ENCODE measurements at places on chromosomes 7 and 10.
A peak's percentile ranks its signal among the peaks of the same experiment; 100 is the strongest.

DNA sequence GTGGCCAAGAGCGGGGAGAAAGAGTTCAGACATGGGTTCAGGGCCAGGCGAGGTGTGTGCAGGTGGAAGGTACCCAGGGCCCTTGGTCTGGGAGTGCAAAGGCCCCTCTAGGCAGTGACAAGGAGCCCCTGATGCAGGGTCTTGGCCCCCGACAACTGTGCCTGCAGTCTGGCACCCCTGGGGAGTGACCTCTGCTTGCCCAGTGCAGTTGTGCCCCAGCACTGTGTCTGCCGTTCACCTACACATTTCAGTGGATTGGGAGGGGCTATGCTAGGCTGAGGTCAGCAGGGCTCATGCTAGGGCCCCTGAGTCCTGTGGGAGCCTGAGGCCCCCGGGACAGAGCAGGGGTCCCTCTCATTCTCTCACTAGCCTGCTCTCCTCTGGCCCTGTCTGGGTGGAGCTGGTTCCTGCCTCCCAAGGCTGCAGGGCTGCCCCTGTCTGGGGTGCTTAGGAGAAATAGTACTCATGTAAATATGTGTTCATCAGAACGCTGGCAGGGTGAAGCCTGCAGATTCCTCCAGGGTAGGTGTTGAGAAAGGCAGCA is 550.4 kb downstream of the TCERG1L start:
- DNase-seq, result no peak

DNA sequence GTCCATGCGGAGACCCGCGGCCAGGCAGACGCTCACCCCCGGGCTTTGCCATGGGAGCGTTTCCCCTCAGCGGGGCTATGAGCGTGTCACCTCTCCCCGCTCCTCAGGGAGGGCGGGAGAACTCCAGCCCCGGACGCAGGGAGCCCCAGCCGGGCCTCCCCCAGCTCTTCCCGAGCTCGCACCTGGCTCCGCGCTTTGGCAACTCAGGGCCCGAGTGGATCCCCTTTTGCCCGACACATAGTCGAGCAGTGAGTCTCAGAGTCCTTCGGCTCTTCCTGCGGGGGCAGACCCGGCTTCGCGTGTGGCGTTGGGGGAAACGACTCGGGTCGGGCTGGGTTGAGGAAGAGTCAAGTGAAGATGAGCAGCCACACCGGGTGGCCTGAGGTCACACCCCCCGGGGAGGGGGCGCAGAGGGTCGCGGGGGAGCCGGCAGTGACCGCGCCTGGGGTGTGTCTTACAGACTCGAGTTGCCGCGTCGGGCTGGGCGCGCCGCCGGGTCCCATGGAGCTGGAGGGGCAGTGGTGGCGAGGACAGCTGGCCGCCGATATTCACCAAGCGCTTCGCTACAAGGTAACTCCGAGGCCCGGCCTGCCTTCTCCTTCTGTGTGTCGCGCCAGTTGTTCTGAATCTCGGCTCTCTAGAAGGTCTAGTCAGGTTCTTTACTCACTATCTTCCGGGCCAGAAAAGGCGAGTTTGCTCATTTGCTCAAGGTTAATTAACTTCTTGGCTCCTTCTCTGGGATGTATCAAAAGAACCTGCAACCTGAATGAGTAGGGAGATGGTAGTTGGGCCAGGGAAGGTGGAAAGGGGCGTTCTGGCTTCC is 721 bp downstream of the CCNJ start:
- peak; percentile 35 for DNase-seq

DNA sequence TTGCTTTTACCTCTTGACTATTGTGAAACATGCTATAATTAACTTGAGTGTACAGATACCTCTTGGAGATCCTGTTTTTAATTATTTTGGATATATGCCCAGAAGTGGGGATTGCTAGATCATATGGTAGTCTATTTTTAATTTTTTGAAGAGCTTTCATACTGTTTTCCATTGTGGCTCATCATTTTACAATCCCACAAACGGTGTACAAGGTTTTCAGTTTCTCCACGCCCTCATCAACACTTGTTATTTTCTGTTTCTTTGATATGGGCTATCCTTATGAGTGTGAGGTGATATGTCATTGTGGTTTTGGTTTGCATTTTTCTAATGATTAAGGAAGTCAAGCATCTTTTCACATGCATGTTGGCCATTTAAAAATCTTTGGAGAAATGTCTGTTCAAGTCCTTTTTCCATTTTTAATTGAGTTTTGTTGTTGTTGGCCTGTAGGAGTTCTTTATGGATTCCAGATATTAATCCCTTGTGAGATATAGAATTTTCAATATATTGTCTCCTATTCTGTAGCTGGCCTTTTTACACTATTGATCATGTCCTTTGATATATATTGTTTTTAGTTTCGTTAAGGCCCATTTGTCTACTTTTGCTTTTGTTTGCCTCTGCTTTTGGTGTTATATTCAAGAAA is 7.5 kb downstream of the AGK start:
- DNase-seq, result no peak

GRCh38 chr7:77791956-77792355 is 6.3 kb downstream of the TMEM60 start:
- DNase-seq, result no peak

- no peak for DNase-seq
Measured at GRCh38 chr10:70778267-70778924, 6.8 kb downstream of the TBATA start.

GRCh38 chr7:91165006-91165845 is 99.0 kb upstream of the FZD1 start:
- DNase-seq, result no peak

- DNase-seq, result no peak
Measured at GRCh38 chr10:44761076-44761475, 150.1 kb upstream of the TMEM72 start.

GRCh38 chr7:94276027-94276426 is 118.7 kb upstream of the COL1A2 start:
- DNase-seq, result no peak

DNA sequence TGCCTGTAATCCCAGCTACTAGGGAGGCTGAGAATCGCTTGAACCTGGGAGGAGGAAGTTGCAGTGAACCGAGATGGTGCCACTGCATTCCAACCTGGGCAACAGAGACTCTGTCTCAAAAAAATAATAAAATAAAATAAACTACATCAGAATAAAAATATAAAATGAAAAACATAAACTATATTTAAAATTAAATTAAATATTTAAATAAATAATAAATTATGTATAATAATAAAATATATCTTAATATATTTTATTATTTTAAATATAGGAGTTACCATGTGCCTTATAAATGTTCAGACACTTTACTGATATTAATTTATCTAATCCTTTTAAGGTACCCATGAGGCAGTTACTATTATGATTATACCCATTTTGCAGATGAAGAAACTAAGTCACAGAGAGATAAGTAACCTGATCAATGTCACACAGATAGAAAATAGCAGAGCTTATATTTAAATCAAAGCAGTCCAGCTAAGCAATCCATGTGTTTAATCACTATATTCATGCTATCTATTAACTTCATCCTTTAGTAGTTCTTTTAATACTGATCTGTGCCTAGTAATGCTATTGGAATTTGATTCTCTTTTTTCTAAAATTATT is 30.3 kb upstream of the MET start:
- no peak for DNase-seq

GRCh38 chr7:32020551-32021159 is 49.6 kb downstream of the PDE1C start:
- DNase-seq, result no peak

DNA sequence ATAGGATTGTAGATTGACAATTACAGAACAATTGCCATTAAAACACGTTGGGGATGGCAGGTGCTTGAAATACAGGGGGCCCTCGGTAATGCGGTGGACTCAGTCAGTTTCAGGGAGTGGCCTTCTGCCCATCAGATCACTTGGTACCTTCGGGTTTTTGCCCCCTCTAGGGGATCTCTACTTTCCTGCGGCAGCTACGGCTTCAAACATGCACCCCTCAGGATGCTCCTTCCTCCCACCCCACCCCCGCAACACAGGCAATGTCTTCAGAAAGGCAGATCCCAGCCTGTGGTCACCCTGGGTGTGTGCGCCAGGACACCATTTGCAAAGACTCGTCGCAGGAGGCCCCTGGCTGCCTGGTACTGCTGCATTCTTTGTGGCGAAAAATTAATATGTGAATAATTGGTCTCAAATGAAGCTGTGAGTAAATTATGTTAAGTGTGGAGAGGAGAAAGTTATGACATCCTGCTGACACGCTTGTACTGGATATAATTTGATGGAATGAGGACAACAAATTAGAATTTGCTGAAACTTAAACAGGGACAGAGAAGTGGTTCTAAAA is 431.0 kb upstream of the MKI67 start:
- DNase-seq, result no peak

GRCh38 chr7:23184709-23185359 is 3.0 kb downstream of the NUP42 start:
- DNase-seq, result no peak

DNA sequence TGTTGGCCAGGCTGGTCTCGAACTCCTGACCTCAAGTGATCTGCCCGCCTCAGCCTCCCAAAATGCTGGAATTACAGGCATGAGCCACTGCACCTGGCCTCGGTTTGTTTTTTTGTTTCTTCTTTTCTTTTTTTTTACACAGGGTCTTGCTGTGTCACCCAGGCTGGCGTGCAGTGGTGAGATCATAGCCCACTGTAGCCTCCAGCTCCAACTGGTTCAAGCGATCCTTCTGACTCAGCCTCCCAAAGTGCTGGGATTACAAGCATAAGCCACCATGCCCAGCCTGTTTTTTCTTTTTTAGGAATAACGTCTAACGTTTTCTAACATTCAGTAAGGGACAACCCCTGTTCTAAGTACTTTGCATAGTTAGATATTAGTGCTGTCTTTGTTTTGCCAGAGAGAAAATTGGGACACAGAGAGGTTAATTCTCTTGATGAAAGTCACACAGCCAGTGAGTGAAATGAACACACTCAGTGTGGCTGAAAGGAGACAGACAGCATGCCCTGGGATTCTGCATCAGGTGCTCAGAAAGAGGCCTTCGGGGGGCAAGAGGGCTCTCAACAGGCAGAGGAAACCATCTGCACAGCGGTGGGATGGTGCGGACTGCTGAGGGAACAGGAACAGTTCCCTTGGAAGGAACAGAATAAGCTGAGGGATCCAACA is 4.3 kb downstream of the LIMK1 start:
- no peak for DNase-seq

GRCh38 chr7:1274876-1275375 is 42.3 kb downstream of the UNCX start:
- DNase-seq, result no peak

DNA sequence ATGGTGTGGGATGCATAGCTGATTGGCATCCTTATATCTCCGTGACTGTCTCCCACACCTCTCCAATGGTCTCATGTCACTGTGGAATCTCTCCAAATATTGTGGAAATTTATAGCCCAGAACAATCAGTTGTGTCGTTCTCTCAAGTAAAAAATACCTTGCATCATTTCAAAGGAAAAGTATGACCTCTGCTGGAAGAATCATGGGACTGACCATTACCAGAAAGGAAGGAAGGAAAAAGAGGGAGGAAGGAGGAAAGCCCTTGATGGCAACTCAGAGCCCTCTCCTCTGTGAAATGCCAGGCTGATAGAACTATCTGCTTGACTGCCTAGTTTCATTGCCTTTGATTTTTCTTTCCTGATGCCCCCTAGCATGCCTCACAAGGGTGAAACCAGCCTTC is 76.3 kb downstream of the FOXI2 start:
- no peak for DNase-seq

DNA sequence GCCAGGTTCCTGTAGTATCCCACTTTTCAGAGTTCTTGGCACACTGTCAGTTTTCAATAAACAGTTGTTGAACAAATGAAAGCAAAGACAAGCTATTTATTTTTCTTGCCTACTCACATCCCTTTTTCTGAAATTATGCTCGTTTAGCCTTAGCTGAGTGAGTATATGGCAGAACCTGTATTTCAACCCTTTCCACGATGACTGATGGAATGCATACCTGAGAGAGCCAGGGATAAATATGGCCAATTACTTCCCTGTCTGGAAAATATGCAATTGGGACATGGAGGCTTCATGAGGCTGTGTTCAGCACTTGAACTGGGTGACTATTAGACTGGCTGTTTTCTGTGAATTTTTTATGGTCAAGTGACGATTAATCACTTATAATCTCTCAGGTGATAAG is 144.5 kb upstream of the POT1 start:
- DNase-seq, result no peak
